GM12891 (cell line): ENCODE measurements at places on chromosomes 7 and 10.

DNA sequence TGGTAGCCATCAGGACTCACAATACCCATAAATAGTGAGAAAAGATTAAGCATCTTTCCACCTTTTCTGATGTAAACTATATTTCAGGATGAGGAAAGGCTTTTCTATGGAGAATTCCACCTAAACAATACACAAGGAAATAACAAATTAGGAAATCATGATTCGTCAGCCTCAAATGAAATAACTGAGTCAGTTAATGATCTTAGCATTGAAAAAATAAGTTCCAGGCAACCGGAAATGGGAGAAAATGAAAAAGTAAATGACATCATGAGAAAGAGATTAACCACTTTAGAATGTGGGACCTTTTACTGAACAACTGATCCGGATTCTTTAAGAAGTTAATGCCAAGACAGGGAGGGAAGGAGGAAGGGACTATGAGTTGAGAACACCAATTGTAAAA, 742.3 kb downstream of the TNS3 start:
- no peak for DNase-seq

- no peak for DNase-seq
These were observed 4.1 kb downstream of the ZNF282 start for GRCh38 chr7:149199234-149199995.

- DNase-seq = no peak
These were observed 44.7 kb downstream of the DNAJC12 start for GRCh38 chr10:67793313-67793712.

- DNase-seq = no peak
These were observed 5.4 kb downstream of the SFTPA1 start for GRCh38 chr10:79616164-79616563.

DNA sequence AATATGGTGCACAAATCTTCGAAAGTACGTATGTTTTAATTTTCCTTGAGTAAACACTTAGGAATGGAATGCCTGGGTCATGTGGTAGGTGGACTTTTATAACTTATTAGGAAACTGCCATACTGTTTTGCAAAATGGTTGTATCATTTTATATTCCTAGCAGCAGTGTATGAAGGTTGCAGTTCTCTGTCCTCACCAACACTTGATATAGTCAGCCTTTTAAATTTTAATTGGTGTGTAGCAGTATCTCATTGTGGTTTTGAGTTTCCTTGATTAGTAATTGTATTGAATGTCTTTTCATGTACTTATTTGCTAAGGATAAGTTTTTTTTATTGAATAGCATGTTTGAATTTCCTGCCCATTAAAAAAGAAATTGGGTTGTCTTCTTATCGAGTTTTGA, 926 bp upstream of the PCBD1 start:
- DNase-seq = no peak

DNA sequence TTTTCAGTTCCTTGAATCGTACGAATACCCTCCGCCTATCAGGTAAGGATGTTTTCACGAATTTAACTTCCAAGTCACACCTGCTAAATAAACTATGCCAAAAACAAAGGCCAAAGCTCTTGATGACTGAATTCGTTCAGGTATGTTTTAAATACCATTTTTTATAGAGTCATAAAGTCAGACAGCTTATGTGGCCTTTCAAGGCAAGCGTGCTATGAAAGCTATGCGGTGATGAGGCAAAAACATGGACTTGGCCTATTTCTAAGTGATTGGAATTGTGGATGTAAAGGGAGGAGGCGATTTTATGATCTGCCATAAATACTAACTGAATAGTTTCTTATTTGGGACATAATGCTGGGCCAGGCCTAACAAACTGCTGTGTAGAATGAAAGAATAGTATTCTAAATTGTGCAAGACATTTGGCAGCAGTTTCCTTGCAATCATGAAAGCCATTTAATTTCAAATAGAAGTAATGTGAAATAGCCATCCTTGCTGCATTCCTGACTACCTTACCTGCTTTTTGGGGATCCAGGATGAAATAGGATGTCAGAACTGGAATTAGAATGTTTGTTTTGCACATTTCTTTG, 14.0 kb downstream of the SLC39A12 start:
- no peak for DNase-seq
